Stimulated activated CD4-positive, alpha-beta T cell treated with anti-CD3 and anti-CD28 coated beads, Interleukin-15, amount 100 ng/mL, for 1 hour (primary cell): ENCODE measurements at places on chromosomes 1 and 21.

DNA sequence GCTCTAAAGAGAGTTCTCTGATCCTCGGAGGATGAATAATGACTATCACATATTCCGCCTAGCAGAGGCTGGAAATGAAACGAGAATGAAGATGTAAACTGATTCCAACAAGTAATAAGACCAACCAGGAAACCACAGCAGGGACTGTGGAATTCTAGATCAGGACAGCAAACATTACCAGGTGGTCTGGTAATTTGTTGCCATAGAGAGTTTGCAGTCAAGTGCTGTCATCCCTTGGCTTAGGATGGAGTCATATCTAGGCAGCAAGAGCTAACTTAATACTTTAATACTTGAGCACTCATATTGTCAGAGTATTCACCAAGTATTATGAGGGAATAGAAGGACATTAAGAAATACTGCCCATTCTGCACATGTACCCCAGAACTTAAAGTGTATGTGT, 45.1 kb upstream of the MUTYH start:
- no peak for DNase-seq

GRCh38 chr1:71307451-71307850, 226.6 kb upstream of the ZRANB2 start:
- DNase-seq, result no peak

DNA sequence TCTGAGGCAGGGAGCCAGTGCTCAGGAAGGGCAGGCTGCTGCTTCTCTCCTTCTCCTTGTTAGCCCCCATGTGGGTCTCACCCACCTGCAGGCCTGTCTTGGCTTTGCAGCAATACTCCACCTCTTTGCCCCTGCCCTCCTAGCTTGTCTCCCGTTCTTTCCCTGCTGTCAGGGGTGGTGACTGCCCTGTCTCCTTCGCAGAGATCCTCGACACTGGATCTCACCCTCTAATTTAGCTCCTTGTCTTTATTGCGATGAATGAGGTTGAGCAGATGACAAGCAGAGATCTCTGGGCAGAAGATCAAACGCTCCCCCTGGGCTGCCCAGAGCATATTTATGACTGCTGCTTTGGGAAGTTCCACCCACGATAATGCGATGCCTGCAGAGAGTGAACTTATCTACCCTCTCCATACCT, 199.2 kb downstream of the ROR1 start:
- no peak for DNase-seq

GRCh38 chr1:117453958-117454357, 86.7 kb downstream of the MAN1A2 start:
- no peak for DNase-seq

- DNase-seq, result no peak
Measured at GRCh38 chr1:206904423-206905142, 7.3 kb downstream of the IL24 start.

DNA sequence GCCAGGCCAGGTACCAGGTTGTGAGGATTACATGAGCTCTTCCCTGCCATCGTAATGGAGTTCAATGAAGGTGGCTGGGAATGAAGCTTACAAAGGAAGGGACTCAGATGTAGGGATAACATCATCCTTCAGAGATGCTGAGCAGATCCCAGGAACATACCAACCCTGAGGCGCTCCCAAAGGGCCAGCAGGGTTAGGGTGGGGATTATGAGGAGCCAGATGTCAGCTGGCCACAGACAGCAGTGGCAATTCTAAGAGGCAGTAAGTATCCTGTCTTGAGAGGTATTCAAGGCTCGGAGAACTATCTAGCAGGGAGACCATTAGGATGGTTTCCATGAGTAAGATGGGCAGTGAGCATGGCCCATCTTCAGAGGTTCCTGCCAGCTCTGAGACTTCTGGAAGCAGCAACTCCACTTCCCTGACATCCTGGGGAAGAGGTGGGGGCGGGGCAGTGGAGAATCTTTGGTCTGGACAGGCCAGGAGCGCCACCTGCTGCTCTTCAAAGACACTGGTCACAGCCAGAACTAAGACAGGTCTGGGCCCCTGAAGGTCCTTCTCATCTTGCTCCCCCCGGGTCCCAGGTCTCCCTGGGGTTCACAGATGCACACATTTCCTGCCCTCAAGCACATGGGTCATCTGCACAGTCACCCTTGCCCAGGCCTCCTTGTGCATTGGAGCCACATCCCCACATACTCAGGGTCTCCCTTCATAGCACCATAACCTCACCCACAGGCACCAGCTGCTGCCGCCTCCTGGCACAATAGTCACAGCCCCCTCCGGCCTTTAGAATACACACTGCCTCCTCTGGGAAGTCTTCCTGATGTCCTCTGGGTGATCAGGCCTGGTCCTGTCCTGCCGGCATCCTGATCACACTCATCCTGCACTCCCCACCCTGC, 2.7 kb upstream of the SDC3 start:
- DNase-seq, result no peak

DNA sequence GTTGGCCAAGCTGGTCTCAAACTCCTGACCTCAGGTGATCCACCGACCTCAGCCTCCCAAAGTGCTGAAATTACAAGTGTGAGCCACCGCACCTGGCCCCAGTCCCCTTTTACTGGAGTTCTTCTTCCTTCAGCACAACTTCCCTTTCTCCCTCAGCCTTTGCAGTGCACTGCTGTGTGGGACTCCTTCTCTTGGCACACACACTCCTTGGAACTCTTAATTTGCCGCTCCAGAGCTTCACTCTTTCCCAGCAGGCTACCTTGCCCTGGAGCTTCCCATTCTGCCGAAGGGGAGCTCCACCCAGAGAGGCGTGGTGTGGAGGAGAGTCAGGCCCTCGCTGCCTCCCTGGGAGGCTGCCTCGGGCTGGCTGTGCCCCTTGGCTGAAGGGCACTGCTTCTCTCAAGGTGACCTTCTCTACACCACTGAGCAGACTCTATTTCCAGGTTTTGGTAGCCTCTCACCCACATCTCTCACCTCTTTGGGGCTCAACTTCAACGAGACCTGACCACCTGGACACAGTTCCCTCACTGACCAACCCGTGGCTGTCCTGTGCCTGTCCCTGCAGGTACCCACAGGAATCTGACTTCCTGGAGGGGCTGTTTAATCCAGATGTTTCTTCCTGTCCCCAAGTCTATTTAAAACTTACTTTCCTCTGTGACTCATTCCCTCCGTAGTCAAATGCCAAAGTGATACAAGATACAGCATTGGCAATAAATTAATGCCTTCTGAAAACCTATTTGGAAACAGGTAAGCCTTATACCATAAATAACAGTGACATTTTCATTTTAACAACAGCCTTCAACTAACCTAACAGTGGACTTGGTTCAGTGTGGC, 227.3 kb upstream of the KIAA0040 start:
- DNase-seq, result no peak

- DNase-seq, result no peak
Measured at GRCh38 chr1:179302070-179302469, 8.5 kb downstream of the SOAT1 start.
